Activated CD4-positive, alpha-beta memory T cell treated with anti-CD3 and anti-CD28 coated beads for 36 hours (primary cell): ENCODE measurements at places on chromosomes 4 and X. TPM values are rescaled to one million over a fixed set of nuclear protein-coding genes. Genes with fewer than 3 reads are reported as not detected.

The EBP gene
- total RNA-seq, result 149 TPM

The STS gene
- 0.73 TPM for total RNA-seq

The CDS1 gene
- 0.17 TPM for total RNA-seq

The NPY2R gene
- total RNA-seq, result not detected

The PHOX2B gene
- total RNA-seq, result not detected

The USP11 gene
- 27.7 TPM for total RNA-seq

The FGF2 gene
- 0.56 TPM for total RNA-seq

The MAGEA11 gene
- total RNA-seq, result not detected

- no peak for DNase-seq
- no peaks in the 10 kb centered on the region for H3K27me3 ChIP-seq
These were observed 224.5 kb downstream of the PCDH18 start for GRCh38 chr4:137307806-137308205.

DNA sequence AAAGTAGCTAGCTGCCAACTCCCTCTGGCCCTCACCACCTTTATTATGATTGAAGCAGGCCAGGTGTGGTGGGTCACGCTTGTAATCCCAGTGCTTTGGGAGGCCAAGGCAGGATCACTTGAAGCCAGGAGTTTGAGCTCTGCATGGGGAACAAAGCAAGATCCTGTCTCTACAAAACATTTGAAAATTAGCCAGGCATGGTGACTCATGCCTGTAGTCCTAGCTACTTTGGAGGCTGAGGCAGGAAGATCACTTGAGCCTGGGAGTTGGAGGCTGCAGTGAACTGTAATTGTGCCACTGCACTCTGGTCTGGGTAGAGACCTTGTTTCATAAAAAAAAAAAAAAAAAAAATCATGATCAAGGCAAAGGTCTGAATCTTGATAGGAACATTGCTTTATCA lies 467.0 kb upstream of the DIPK2B start:
- no peak overlapping the region for H3K4me3 ChIP-seq
- H3K27me3 ChIP-seq, result no peaks in the 10 kb centered on the region
- H3K36me3 ChIP-seq, result no peaks in the 10 kb centered on the region
- DNase-seq, result no peak
- no peak overlapping the region for H3K27ac ChIP-seq

- H3K4me3 ChIP-seq, result no peak overlapping the region
- peak overlapping the region; percentile 54 for H3K27ac ChIP-seq
- H3K4me1 ChIP-seq, result peaks cover 7% of the 10 kb centered on the region
These were observed 9.2 kb upstream of the FAM53A start for GRCh38 chr4:1693131-1693896.

DNA sequence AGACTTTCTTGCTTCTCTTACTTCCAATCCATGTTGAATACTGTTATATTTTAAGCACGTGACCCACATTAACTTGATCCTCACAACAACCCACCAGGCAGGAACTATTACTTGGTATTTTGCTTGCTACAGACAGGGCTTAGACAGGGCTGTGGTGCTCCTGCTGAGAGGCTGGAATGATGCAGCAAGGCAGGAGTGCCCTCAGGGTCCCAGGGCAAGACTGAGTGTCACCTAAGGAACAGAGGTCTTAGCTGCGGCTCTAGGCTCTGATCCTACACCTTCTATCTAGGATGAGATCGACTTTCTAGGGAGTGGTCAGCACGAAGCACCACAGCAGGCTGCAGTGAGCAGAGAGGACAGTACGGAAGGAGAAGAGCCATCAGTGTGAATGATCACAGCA lies 20.0 kb downstream of the TAPT1 start:
- H3K4me1 ChIP-seq, result peaks cover 37% of the 10 kb centered on the region
- H3K4me3 ChIP-seq, result no peak overlapping the region
- peaks cover 24% of the 10 kb centered on the region for H3K36me3 ChIP-seq
- no peaks in the 10 kb centered on the region for H3K27me3 ChIP-seq

DNA sequence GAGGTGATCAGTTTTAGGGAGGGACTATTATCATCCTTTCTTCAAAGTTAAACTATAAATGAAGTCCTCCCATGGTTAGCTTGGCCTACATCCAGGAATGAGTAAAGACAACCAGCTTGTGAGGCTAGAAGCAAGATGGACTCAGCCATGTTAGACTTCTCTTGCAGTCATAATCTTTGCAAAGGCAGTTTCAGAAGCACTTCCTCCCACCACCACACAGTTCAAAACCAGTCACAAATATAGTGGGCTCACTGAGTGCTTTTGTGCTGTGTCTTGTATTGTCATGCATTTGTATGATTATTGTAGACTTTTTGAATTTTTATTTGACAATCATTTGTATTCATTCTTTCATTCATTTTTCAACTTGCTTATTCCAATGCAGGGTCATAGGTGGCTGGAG lies 204.5 kb downstream of the ZNF674 start:
- H3K27ac ChIP-seq, result no peak overlapping the region
- DNase-seq, result no peak
- H3K4me1 ChIP-seq, result no peaks in the 10 kb centered on the region
- no peak overlapping the region for H3K4me3 ChIP-seq
- no peaks in the 10 kb centered on the region for H3K27me3 ChIP-seq

- H3K36me3 ChIP-seq, result no peaks in the 10 kb centered on the region
- H3K4me3 ChIP-seq, result no peak overlapping the region
- peaks cover 2% of the 10 kb centered on the region for H3K27me3 ChIP-seq
- no peaks in the 10 kb centered on the region for H3K4me1 ChIP-seq
- no peak for DNase-seq
- no peak overlapping the region for H3K27ac ChIP-seq
These were observed 26.8 kb downstream of the ANXA10 start for GRCh38 chr4:168119100-168119499.

DNA sequence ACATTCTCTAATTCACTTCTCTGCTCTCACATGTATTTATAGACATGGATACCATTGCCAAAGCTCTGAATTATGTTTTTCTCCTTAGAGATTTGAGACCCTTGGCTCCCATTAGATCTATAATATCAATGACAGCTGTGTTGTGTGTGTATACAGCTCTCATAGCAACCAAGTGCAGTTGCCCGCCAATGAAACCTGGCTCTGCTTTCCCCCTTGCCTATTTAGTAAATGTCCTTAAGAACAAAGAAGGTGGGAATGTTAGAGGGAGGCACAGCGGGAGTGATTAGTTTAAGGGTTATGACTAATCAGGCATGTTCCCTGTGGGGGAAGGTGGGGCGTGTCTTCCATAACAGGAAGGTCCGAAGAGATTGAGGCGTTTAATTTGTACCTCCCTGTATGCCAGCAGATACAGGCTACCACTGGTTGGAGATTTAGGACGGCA lies 100.5 kb upstream of the TBC1D9 start:
- DNase-seq, result no peak
- peaks cover 18% of the 10 kb centered on the region for H3K27me3 ChIP-seq
- no peak overlapping the region for H3K4me3 ChIP-seq
- no peak overlapping the region for H3K27ac ChIP-seq
- H3K36me3 ChIP-seq, result no peaks in the 10 kb centered on the region

- H3K4me3 ChIP-seq, result peak overlapping the region; percentile 59
These were observed 30.3 kb downstream of the DAPP1 start for GRCh38 chr4:99846891-99847290.

- H3K27ac ChIP-seq, result no peak overlapping the region
- no peak overlapping the region for H3K4me3 ChIP-seq
- peak; percentile 68 for DNase-seq
- peaks cover 2% of the 10 kb centered on the region for H3K27me3 ChIP-seq
- peaks cover 2% of the 10 kb centered on the region for H3K4me1 ChIP-seq
These were observed 19.9 kb downstream of the DGAT2L6 start for GRCh38 chrX:70196961-70197720.

DNA sequence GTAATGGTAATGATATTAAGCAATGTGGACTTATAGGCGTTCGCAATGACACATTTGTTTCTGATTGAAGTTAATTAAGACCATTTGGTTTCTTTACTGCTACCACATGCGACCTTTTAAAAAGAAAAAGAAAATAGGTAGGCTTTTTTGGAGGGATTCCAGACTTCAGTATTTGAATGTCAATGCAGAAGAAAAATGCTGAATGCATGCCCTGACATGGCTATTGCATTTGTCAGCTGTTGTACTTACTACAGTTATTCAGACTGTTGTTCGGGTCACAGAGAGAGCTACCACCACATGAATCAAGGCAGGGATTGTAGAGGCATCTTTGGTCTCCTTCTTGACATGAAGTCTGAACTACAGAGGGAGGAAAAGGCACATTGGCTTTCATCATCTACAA lies 163.7 kb downstream of the CORIN start:
- H3K4me3 ChIP-seq, result no peak overlapping the region
- no peaks in the 10 kb centered on the region for H3K4me1 ChIP-seq
- no peak for DNase-seq

GRCh38 chr4:128525992-128526630 lies 238.5 kb upstream of the PGRMC2 start:
- DNase-seq, result no peak
- peaks cover 3% of the 10 kb centered on the region for H3K4me1 ChIP-seq
- peaks cover 3% of the 10 kb centered on the region for H3K27me3 ChIP-seq
- no peak overlapping the region for H3K27ac ChIP-seq

DNA sequence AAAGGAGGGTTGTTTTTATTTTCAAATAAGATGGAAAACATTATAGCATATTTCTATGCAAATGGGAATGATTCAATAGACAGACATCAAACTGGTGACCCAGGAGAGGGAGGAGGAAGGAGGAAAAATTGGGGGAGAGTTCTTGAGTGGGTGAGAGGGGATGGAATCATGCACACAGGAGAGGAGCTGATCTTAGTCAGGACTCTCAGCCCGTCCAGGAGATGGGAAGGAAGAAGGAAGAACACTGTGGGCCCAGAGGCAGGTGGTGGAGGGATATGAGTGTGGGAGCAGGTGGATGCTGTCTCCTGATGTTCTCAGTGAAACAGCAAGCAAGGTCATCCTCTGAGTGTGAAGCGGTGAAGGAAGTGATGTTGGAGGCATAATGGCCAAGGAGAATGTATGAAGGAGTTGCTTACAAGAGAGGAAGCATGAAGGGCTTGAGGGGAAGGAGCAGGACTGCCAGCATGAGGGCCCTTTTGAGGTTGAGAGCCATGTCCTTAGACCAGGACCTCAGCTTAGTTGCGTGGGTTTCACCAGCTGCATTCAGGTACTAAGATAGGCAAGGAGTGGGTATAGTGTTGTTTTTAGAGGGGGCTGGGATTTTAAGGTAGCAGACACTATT lies 161.7 kb upstream of the NAP1L5 start:
- H3K4me3 ChIP-seq, result no peak overlapping the region
- no peak overlapping the region for H3K27ac ChIP-seq
- DNase-seq, result no peak
- H3K36me3 ChIP-seq, result no peaks in the 10 kb centered on the region

GRCh38 chr4:7900334-7900909 lies 39.2 kb downstream of the AFAP1 start:
- H3K4me3 ChIP-seq, result no peak overlapping the region
- no peaks in the 10 kb centered on the region for H3K27me3 ChIP-seq
- no peaks in the 10 kb centered on the region for H3K36me3 ChIP-seq
- H3K27ac ChIP-seq, result no peak overlapping the region
- H3K4me1 ChIP-seq, result peaks cover 42% of the 10 kb centered on the region

DNA sequence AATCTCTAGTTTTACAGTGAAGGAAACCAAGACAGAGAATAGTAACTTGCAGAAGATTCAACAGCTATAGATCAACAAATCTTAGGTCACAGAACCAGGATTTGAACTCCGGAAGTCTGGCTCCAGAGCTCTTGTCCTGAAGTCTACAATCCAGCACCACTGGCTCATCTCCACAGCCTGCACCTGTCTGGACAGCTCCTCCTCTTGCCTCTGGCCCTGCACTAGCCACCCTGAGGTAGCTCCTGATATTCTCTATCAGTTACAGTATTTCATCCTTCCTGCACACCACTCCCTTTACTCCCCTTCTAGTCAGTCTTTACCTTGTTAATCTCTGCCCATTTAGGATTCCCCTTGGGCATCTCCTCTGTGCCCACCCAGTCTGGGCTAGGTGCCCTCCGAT lies 58.1 kb upstream of the LNX1 start:
- H3K4me1 ChIP-seq, result no peaks in the 10 kb centered on the region
- no peaks in the 10 kb centered on the region for H3K36me3 ChIP-seq
- DNase-seq, result no peak
- H3K27ac ChIP-seq, result no peak overlapping the region
- H3K27me3 ChIP-seq, result peaks cover 5% of the 10 kb centered on the region

DNA sequence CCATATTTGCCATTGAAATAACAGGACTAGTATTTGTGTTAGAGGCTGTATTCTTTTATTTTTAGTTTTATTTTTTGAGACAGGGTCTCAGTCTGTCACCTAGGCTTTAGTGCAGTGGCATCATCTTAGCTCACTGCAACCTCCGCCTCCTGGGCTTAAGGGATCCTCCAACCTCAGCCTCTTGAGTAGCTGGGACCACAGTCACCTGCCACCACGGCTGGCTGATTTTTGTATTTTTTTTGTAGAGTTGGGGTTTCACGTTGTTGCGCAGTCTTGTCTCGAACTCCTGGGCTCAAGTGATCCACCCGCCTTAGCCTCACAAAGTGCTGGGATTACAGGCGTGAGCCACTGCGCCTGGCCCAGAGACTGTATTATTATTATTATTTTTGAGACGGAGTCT lies 15.3 kb downstream of the TMEM131L start:
- H3K36me3 ChIP-seq, result peaks cover 17% of the 10 kb centered on the region
- no peaks in the 10 kb centered on the region for H3K27me3 ChIP-seq
- no peak for DNase-seq
- no peak overlapping the region for H3K4me3 ChIP-seq
- H3K4me1 ChIP-seq, result peaks cover 70% of the 10 kb centered on the region

GRCh38 chrX:135649029-135649428 lies 64.4 kb upstream of the CT45A1 start:
- H3K4me3 ChIP-seq, result no peak overlapping the region
- no peaks in the 10 kb centered on the region for H3K36me3 ChIP-seq
- H3K27me3 ChIP-seq, result no peaks in the 10 kb centered on the region
- DNase-seq, result no peak

DNA sequence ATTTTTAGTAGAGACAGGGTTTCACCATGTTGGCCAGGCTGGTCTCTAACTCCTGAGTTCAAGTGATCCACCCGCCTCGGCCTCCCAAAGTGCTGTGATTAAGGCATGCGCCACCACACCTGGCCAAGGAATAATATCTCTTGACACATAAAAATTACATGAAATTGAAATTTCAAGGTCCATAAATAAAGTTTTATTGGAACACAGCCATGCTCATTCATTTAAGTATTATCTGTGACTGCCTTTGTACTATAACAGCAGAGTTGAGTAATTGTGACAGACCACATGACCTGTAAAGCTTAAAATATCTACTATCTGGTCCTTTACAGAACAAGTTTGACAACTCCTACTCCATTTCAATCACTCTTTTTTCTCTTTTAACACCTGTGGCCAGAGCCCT lies 17.8 kb upstream of the EGFL6 start:
- H3K4me3 ChIP-seq, result no peak overlapping the region
- H3K27ac ChIP-seq, result no peak overlapping the region
- H3K36me3 ChIP-seq, result no peaks in the 10 kb centered on the region

GRCh38 chrX:152821145-152821765 lies 9.3 kb downstream of the CETN2 start:
- H3K4me3 ChIP-seq, result no peak overlapping the region
- no peaks in the 10 kb centered on the region for H3K36me3 ChIP-seq
- H3K27me3 ChIP-seq, result peaks cover 4% of the 10 kb centered on the region

- H3K4me1 ChIP-seq, result no peaks in the 10 kb centered on the region
- H3K36me3 ChIP-seq, result no peaks in the 10 kb centered on the region
- no peak for DNase-seq
- no peak overlapping the region for H3K4me3 ChIP-seq
- no peaks in the 10 kb centered on the region for H3K27me3 ChIP-seq
- H3K27ac ChIP-seq, result no peak overlapping the region
These were observed 153.6 kb upstream of the INTU start for GRCh38 chr4:127479031-127479622.
